Hypothalamus (tissue), 51 donors: ENCODE measurements at places on chromosomes 7 and 10.

GRCh38 chr7:121697731-121698316 is 175.1 kb upstream of the PTPRZ1 start:
- DNase-seq = no peak

DNA sequence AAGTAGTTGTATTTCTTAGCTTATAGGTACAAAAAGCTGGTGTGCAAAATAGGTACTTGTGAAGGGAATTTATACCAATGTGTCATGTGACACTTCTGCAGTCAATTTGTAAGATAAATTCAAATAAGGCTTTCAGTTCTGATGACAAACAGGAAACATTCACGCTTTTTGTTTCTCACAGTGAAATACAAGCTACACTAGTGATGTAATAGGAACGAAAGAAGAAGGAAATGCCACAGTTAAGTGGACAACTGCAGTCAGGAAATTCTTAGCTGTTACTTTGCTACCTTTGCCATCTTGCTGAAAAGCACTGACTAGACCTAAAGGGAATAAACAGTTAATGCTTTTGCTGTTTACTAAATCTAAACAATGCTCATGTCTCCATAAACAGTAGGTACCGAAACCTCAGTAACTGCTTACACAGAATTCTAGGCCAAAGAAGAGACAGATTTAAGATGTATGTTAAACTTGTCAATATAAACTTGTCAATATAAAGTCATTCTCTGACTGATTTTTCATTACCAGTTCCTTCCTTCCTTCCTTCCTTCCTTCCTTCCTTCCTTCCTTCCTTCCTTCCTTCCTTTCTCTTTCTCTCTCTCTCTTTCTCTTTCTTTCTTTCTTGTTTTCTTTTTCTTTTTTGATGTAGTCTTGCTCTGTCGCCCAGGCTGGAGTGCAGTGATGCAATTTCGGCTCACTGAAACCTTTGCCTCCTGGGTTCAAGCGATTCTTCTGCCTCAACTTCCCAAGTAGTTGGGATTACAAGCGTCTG is 10.1 kb downstream of the OTUD1 start:
- DNase-seq = no peak

DNA sequence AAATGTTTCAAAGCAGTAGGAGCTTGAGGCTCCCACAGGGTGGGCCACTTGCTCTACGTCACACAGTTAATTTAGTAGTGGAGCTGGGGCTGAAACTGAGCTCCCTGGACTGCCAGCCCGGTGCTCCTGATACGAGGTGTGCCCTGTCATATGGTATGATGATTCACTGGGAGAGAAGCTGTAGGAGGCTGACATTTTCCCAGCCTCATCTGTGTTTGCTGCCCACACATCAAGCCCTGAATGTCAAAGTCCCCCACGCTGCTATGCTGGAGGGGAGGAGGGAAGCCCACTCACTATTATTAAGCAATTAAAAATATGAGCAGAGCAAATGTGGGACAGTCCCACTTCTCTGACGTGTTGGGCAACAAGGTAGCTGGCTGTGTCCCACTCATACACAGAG is 81.2 kb upstream of the SORCS3 start:
- no peak for DNase-seq

DNA sequence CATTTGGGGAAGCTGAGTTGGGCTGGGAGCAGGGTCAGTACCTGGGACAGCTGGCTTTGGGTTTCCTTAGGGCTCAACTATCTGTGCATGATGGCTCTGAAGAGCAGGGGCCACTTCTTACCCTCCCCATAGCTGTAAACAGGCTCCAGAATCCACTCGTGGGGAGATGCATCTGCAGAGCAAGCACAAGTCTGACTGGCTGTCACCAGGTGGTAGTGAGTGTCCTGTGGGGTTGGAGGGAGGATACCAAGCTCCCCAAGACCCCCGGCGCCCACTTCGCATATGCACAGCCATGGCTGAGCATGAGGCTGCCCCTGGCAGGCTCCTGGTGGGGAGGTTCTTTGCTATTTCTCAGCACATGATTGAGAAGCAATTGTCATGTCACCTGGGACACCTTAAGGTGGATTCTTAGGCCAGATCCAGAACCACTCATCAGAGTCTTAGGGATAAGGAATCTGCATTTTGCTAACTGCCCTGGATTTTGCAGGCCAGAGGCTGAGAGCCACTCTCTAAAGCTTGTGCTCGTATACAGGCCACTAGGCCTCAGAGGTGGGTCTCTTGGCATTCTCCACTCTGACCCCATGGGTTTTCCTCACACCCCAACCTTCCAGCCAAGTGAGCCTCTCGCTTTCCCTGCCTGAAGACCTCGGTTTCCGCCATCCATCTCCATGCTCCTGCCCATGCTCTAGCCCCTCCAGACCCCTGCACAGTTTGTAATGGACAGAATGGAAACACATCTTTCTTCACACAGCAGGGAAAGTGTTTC is 53.7 kb downstream of the ADCY1 start:
- no peak for DNase-seq

GRCh38 chr10:49350138-49350537 is 45.8 kb downstream of the DRGX start:
- no peak for DNase-seq

GRCh38 chr10:31158011-31158658 is 126.5 kb upstream of the ZNF438 start:
- DNase-seq = no peak

DNA sequence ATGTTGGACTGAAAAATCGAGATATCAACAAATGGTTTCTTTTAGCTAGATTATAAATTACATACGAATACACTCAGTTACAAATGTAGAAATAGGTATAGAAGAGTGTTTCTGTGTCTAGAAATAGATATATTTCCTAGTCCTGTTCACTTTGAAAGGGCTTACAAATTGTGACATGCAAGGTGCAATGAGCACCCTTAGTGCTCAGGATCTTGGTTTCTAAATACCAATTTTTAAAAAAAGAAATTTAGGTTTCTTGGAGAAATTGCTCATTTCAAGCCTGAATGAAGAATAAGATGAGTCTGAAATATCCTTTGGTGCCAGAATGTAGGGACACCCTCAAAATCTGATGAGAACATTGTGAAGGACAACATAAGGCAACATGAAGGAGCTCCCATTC is 306.0 kb downstream of the CRPPA start:
- DNase-seq = no peak

- no peak for DNase-seq
Observed at GRCh38 chr7:21927693-21928092, 18.0 kb downstream of the CDCA7L start.

DNA sequence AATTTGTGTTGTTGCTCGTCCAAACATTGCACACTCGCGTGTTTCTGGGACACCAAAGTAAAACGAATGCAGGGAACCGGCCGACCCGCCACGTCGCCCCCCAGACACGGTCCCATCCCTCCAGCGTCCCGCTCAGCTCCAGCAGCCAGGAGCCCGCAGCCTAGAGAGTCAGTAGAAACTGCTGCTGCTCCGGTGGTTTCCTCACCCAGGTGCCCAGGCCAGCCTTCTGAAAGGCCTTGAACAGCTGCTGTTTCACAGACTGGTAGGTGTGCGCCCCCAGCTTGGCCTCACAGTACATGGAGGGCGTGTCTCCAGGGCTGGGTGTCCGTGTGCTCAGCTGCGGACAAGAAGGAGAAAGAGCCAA is 126.8 kb downstream of the WDR37 start:
- DNase-seq = no peak

- DNase-seq = no peak
Observed at GRCh38 chr10:47264797-47265281, 35.2 kb upstream of the GDF10 start.

DNA sequence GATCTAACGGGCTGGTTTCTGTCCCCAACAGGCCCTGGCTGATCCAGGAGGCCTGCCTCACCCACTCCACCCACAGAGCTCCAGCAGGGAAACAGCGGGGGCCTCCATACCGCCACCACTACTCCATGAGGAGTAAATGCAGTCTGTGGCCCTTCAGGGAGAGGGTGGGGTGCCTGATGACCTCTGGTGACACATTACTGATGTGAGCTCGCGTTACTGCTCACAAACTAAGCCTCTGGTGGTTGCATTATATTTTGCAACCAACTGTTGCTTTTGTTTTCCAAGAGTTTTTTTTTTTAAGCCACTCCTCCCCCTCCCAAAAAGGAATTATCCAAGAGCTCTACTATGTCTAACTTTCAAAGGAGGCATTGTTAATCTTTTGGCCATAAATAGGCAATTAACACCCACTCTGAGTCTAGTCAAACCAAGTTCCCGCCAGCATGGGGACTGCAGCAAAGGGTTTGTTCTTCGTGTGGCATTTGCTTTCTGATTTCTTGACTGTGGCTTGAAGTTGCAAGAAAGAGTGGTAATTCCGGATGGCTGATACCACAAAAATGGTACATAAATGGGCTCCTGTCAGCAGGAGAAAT is 72.6 kb downstream of the FAM53B start:
- no peak for DNase-seq

DNA sequence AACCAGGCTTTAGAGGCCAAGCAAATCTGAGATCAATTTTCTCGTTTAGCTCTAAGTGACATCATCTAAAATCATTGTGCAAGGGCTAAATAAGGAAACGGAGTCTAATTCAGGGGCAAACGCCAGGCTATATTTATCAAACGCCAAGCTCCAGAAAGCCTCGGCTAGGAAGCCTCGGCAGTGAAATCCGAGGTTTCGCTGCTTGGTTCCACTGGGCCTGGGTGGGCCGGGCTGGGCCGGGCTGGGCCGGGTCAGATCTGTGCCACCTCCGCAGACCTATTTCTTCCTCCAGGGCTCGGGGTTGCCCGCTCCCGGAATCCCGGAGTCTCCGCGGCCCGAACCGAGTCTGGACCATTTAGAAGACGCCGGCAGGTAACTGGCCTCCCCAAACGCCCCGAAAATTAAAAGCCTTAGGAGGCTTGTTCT is 459 bp upstream of the FEZF1 start:
- no peak for DNase-seq

DNA sequence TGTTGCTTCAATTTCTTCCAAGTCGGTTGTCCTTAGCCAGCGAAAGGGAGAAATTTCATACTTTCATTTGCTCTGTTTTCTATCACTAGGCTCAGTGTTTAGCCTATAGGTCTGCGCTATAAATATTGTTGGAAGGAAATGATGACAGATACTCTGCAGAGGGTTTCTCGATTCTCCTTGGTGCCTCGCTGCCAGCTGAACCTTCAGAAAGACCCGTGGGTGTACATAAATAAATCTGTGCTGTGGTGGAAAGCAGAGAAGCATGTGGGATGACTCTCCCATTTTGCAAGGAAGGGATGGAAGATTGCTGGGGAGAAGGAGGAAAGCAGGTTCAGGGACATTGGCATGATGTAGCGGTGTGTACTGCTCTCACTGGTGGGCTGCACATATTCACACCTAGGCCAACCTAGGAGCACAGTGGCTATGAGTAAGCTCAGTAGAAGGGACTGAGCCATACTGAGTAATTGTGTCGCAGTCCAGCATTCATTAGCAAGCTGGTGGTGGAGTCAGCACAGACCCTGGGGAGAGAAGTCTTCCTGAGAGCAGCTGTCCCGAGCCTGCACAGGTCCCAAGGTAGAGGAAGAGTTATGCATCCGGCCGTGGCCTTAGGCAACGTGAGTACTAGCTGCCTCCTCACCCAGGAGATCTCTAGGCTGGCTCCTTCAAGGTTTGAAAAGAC is 50.5 kb downstream of the PNLIPRP3 start:
- no peak for DNase-seq

DNA sequence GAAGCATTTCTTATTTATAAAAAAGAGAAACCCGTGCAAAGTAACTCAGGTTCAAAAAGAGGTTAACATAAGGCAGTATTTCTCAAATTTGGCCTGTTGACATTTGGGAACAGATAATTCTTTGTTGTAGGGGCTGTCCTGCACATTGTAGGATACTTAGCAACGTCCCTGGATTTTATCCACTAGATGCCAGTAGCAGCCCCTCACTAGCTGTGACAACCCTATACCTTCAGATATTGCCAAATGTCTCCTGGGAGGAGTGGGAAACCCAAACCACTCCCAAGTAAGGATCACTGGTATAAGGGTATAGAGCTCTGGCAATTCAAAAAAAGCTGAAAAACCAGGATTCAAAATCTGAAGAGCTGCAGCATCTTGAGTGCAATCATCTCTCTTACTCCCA is 202.3 kb upstream of the PRKCQ start:
- no peak for DNase-seq

DNA sequence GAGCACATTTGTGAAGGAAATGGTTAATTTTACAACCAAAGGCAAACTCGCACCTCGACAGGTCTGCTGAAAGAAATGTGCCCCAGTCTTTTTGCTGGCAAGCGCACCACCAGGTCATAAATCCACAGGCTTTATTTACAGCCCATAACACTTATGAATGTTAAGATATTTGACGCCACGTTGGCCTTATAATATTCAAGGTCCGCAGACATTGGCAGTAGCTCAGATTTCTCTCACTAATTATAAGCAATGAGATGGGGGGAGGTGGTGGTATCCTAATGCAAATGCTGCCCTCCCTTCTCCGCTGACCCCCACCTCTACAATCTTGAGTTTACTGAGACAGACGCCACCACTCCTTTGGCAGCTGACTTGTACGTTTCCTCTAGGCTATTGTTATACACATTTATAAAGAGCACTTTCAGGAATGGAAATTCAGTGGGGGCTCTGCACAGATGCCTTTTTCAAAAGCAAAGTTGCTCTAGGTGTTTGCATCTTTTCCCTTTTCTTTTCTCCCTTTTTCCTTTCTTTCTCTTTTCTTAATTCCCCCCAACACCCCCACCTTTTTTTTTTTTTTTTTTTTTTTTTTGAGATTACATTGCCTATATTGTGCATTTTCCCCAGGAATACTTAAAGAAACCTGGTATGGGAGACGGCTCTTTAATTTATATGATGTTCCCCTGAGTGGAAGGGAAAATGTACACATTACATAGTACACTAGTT is 6.7 kb downstream of the TCF7L2 start:
- no peak for DNase-seq

DNA sequence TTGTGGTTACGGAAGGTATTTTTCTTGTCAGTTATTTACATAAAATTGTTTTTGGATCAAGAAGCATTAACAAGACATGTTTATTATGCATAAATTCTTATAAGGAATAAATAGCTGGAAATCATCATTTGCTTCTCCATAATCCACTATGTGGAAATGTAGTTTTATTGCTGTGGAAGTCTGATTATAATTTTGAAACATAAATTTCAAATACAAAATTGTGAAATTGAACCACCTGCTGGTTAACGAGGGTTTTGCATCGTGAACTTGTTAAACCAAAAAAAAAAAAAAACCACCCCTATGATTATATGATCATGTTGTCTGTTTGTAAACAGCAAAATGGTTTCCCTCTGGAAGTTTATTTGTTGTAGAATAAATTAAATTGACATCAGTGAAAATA is 25.9 kb downstream of the ABRAXAS2 start:
- DNase-seq = no peak

DNA sequence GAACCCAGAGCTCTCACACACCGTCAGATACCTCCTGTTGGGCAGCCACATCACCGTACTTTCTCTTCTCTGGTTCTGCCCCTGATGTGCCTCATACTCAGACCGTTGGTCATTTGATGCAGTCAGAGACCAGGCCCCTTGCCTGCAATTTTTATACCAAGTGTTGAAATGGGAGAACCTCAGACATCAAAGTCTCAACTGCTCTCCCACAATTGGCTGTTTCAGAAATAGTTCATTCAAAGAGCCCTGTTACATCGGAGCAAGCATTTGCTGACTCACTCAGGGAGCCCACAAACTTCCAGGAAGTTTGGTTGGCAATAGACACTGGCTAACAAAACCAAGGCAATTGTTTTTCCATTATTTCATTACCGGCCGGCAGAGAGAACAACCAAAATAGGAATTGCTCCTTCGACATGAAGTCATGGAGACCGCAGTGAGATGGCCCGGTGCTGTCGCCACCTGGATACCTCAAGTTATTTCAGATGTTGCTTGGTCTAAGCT is 33.5 kb upstream of the ADAM12 start:
- DNase-seq = no peak

- DNase-seq = no peak
Observed at GRCh38 chr10:33217854-33218253, 116.6 kb downstream of the NRP1 start.
